ENCODE measurements at places on chromosomes 5 and 9. TPM values are rescaled to one million over a fixed set of nuclear protein-coding genes. Genes with fewer than 3 reads are reported as not detected.

DNA sequence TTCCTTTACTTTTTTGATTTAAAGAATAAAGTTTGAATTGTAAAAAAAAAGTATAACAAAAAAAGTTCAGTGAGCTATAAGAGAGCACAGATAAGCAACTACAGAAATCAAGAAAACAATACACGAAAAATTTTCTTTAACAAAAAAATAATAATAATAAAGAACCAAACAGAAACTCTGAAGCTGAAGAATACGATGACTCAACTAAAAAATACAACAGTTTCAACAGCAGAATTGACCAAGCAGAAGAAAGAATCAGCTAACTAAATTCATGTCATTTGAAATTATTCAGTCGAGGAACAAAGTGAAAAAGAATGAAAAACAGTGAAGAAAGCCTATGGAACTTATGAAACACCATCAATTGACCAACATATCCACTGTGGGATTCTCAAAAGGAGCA lies 177.7 kb downstream of the NDUFS4 start:
- DNase-seq, result no peak

DNA sequence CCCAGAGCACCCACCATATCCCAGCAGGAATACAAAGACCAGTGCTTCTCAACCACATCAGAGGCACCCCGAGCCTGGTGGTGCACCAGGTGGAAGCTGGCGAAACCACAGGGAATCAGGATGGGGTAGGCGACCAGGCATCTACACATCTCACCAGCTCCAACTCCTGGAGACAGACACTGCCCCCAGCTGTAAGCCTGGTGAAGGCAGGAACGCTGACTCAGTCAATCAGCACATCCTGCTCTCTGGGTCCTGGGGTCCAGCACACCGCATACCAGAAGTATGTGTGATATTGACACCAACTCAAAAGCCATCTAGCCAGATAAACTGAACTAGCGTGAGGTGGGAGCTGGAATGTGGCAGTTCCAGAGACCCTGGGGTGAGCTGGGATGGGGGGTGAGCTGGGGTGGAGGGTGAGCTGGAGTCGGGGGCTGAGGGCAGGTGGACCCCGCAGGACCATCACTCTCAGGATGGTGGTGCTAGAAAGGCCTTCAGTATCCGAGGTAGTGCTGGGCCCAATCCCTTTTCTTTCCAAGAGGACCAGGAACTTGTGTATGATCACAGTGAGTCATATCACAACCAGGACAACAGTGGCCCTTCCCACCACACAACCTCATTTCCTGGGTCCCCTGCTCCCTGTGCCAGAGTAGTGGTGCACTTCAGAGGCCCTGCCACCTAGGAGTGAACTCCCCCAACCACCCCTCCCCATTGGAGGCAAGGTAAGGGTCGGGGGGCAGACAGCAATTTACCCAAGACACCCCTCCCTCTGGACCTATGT lies 2.5 kb downstream of the DBN1 start:
- no peak for DNase-seq

DNA sequence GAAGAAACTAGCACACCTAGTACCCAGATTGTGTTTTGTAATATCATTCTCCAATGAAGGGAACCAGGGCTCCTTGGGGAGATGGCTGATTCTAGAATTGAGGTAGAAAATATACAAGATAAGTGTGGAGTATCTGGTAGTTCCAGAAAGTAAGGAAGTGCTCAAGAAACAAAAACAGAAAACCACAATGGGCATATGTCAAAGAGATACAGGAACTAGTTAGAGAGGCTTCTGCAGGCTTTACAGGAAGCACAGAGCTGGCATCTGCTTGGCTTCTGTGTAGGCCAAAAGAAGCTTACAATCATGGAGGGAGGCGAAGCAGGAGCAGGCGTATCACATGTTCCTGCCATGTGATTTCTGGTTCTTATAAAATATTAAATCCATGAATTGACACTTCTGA lies 105.7 kb upstream of the TMEM161B start:
- no peak for DNase-seq

DNA sequence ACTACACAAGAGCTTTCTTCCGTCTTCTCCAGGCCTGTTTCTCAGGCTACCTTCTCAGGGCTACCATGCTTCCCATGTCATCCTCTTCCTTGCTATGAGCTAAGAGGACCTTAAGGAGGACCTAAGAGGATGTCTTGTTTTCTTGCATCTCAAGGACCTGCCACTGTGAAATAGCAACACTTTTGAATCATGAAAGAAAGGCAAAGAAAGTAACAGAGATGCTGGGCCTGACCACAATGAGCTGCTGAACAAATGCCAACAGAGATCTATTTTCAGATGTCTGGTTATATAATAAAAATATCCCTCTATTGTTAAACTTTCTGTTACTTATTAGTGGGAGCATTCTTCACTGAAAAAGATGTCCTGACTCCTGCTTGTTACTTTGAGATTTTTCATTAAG lies 36.7 kb upstream of the ANXA1 start:
- no peak for DNase-seq

GRCh38 chr5:158559643-158560042 lies 540.1 kb downstream of the EBF1 start:
- DNase-seq, result no peak

- peak; percentile 72 for DNase-seq
Measured at GRCh38 chr9:124282442-124283227, 24.9 kb downstream of the NEK6 start.

GRCh38 chr9:65437724-65438123 lies 152.7 kb upstream of the FOXD4L5 start:
- no peak for DNase-seq

- no peak for DNase-seq
Measured at GRCh38 chr5:81188962-81189361, 44.2 kb upstream of the CKMT2 start.

F2RL1 gene
- 32.4 TPM for total RNA-seq

INVS gene
- total RNA-seq, result 29.1 TPM

Data from skin of body (tissue), 3 donors.